Left ventricle myocardium inferior (tissue), 1 donor: ENCODE measurements at places on chromosomes 3 and 15.

DNA sequence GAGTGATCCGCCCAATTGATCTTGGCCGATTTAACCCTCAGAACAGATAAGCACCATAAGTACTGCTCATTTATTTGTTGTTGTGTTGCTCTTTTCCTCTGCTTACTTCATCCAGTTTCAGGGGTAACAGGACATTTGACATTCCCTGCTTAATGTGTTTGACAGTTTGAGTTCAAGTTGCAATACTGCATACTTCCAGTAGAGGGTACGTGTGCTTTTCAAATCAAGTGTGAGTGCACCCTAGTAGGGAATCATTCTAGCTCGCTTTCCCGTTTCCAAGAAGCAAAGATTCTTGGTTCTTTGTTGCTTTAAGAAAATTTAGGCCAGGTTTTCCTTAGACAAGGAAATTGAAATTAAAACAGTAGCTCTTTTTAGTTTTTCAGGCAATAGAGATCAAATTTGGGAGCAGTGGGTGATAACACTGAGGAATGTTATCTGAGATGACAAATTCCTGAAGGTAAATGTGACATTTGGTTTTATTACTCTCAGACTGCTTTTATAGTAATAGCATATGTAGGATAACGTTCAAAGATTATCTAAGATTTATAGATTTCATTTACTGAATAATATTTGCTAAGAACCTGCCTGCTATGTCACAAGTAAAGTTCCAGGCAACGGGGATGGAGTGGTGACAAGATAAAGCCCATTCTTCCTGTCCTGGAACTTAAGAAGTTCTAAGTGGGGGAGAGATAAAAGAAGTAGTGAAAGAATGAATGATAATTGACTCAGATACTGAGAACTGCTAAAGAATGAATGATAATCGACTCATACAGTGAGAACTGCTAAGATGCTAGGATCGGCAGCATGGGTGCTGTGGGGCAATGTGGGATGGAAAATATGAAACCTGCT is 73.3 kb downstream of the SYNPR start:
- no peak for DNase-seq

DNA sequence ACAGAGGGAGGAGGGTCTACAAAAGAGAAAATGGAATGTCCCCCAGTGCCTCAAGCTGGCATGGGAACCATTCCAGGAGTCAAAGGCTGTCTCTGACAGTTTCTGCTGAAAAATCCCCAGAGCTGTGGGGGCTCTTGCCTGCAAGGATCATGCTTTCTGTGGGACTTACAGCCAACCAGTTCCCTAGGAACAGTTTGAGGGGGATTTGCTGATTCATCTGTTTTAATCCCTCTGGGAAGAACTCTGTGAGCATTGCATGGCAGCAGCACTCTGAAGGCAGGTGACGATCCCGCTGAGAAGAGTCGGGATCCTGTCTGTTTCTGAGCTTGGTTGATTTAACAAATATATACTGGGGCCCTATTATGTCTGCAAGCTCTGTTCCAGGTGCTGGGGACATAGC is 176.0 kb downstream of the SSR3 start:
- no peak for DNase-seq

GRCh38 chr15:43249699-43250203 is 17.0 kb downstream of the TGM5 start:
- no peak for DNase-seq

GRCh38 chr3:171358181-171358880 is 101.9 kb downstream of the TNIK start:
- DNase-seq, result no peak

DNA sequence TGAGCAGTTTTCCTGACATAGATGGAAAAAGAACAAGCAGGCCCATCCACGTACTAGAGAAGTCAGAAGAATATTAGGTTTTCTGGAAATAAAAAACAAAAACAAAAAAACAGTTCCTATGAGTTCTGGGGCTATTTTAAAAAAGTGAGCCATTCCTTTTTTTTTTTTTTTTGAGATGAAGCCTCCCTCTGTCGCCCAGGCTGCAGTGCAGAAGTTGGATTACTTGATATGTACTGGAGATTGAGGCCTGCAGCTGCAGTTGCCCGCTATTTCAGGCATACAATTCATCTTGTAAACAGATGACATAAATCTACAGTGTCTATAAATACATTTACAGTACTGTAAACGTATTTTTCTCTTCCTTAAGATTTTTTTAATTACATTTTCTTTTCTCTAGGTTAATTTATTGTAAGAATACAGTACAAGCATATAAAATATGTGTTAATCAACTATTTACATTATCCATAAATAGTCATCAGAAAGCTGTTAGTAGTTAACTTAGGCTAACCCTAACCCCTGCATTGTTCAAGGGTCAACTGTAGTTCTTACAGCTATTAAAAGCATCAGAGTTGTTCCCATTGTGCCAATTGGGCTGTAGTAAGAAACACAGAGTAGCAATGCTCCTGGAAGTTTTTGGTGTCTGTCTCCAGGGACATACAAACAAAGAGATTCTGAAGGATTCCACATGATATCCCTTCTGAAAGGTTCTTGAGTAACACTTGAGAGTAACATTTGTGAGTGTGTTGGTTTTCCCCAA is 11.2 kb upstream of the ACTL6A start:
- DNase-seq, result no peak

GRCh38 chr3:55436644-55437043 is 50.5 kb downstream of the WNT5A start:
- DNase-seq, result no peak

DNA sequence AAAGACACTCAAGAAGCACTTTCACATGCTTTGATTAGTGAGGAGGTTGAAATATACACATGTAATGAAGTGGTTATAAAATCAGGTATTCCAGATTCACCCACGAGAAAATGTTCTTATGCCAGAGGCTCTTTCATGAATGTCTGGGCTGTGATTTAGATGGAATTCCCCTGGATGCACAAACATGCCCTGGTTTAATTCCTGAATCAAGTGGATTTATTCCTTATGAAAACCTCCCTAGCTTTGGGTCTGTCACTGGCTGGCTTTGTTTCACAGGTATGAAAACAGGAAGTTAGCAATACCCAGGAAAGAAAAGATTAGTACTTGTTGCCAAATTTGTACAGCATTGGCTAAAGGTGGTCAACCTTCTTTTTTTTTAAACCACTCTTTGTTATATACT is 1123.0 kb downstream of the ROBO1 start:
- DNase-seq, result no peak

DNA sequence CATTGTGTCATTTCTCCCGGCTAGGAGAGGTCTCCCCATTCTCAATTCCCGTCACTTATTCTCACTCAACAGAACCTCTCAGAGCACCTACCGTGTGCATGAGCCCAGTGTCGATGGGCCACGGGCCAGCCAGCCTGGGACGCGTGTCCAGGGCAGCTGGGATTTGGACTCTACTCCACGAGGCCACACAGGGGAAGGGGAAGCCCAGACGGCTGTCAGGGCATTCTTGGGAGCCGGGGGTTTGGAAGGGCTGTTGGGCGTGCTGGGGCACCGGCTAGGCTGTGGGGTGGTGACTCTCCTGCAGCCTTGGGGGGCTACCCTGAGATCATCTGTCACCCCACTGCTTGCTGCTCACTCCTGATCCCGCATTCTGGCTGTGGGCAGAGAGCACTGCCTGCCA is 41.7 kb upstream of the PCSK6 start:
- no peak for DNase-seq

- no peak for DNase-seq
Measured at GRCh38 chr3:146322216-146322817, 71.4 kb upstream of the PLSCR4 start.
